Naive thymus-derived CD4-positive, alpha-beta T cell (primary cell): ENCODE measurements at places on chromosomes 12 and 14. TPM values are rescaled to one million over a fixed set of nuclear protein-coding genes. Genes with fewer than 3 reads are reported as not detected.

DNA sequence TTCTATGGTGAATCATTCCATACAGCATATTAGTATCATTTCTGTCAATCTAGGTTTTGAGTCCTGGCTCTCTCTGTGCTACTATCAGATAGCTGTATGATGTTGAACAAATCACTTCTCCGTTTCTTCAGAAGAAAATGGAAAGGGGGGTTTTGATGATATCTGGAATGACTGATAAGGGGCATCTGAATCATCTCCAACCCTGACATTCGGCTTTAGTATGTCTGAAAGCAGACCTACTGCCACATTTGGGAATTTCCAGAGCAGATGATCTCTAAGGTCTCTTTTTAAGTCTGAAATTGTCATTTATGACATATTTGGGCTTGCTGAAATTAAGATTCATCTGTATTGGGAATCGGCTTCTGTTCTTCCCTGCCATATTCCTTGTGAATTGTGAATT lies 10.1 kb downstream of the MLF2 start:
- no peak overlapping the region for H3K4me3 ChIP-seq
- H3K36me3 ChIP-seq, result no peaks in the 10 kb centered on the region
- H3K27ac ChIP-seq, result no peak overlapping the region
- no peaks in the 10 kb centered on the region for H3K4me1 ChIP-seq
- DNase-seq, result no peak
- no peaks in the 10 kb centered on the region for H3K27me3 ChIP-seq

DNA sequence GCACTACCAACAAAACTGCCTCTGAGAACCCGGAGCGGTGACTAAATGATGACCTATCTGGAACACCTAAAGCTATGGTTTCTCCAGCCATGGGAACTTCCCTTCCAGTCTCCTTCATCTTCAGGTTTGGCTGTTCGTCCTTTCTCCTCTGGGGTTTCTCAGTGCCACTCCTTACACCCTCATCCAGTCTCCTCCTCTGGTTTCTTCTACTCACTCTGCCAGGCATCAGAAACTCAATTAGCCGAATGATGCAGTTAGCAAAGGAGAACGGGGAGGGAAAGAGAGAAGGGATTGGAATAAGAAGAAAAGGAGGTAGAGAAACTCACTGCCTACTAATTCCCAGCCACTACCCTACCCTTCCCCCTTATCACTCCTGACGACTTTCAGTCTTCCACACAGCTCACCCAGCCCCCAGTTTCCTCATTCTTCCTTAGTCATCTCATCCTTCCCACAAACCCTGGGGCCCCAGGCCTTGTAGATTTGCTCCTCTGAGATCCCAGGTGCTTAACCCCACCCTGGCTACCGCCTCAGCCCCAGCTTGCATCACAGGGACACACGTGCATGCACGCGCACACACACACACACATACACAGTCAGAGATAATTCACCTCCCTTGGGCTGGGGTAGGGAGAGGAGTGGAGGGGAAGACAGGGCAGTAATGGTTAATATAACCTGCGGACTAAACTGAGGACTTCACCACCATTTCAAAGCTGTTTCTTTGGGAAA lies 13.0 kb downstream of the FGD6 start:
- DNase-seq, result no peak
- no peaks in the 10 kb centered on the region for H3K4me1 ChIP-seq
- H3K4me3 ChIP-seq, result no peak overlapping the region
- no peak overlapping the region for H3K27ac ChIP-seq
- no peaks in the 10 kb centered on the region for H3K36me3 ChIP-seq

- H3K36me3 ChIP-seq, result no peaks in the 10 kb centered on the region
- no peak for DNase-seq
Observed at GRCh38 chr14:100832311-100832960, 6.5 kb downstream of the MEG3 start.

DNA sequence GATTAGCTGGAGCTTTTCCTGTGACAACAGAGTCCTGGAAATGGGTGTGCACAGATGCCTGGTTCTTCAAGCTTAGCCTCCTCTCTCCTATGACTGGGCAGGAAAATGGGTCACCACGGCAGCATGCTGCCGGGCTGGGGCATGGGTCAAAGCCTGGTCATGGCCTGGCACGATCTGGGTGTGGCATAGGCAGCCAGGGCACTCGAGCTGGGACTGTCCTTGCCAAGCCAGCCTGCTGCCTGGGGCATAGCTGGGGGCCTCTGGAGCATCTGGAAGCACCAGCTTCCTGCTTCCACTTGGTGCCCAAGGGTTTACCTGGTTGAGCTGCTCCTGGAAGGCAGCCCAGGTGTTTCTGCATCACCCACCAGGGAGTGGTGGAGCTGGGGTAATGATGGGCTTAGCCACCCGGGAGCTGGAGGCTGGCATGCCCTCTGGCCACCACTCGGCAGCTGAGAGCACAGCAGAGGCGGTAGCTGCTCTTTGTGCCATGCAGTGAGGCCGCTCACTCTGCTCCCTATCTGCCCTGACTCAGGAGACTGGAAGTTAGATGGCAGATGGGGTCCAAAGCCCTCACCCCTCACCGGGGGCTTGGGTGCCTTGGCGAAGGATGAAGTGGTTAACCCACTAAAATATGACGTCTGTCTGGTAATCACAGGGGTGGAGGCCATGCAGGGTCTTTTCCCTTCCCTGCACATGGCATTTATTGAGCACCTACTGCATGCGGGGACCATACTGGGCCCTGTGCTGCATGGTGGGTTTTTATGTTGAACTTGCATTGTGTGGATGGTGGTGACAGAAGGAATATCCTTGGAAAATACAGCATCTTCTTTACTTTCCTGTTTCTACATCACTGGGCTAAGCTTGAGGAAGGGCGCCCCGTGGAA lies 1.7 kb downstream of the OTUB2 start:
- no peaks in the 10 kb centered on the region for H3K36me3 ChIP-seq
- no peaks in the 10 kb centered on the region for H3K27me3 ChIP-seq
- H3K27ac ChIP-seq, result no peak overlapping the region
- H3K4me3 ChIP-seq, result no peak overlapping the region
- DNase-seq, result no peak

- H3K4me3 ChIP-seq, result no peak overlapping the region
- H3K36me3 ChIP-seq, result no peaks in the 10 kb centered on the region
- no peak overlapping the region for H3K27ac ChIP-seq
- no peak for DNase-seq
- no peaks in the 10 kb centered on the region for H3K4me1 ChIP-seq
Observed at GRCh38 chr12:79255288-79255687, 390.7 kb downstream of the SYT1 start.

DNA sequence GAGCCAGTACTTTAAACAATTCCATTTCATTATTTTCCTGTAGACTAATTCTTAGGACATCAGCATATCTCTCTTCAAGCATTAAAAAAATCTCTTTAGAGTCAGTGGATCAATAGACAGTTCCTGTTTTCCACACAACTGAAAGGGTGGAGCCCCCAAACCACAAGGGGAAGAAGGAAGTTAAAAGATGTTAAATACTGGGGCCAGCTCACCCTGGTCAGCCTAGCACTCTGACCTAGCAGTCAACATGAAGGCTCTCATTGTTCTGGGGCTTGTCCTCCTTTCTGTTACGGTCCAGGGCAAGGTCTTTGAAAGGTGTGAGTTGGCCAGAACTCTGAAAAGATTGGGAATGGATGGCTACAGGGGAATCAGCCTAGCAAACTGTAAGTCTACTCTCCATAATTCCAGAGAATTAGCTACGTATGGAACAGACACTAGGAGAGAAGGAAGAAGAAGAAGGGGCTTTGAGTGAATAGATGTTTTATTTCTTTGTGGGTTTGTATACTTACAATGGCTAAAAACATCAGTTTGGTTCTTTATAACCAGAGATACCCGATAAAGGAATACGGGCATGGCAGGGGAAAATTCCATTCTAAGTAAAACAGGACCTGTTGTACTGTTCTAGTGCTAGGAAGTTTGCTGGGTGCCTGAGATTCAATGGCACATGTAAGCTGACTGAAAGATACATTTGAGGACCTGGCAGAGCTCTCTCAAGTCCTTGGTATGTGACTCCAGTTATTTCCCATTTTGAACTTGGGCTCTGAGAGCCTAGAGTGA lies at the start of gene LYZ:
Gene LYZ, plus strand, starts transcription at position 220 of the 777 bp plus-strand sequence. Its CDS starts 28 bp downstream, at position 248.
- no peak for DNase-seq
- H3K4me1 ChIP-seq, result no peaks in the 10 kb centered on the region
- H3K36me3 ChIP-seq, result no peaks in the 10 kb centered on the region
- no peak within 1 kb of the TSS for H3K27ac ChIP-seq
- no peak within 1 kb of the TSS for H3K4me3 ChIP-seq

GRCh38 chr12:12443431-12443878 lies 86.6 kb downstream of the BORCS5 start:
- no peaks in the 10 kb centered on the region for H3K36me3 ChIP-seq
- no peaks in the 10 kb centered on the region for H3K27me3 ChIP-seq
- no peak overlapping the region for H3K4me3 ChIP-seq
- peaks cover 52% of the 10 kb centered on the region for H3K4me1 ChIP-seq

GRCh38 chr12:3379079-3379478 lies 111.9 kb upstream of the PRMT8 start:
- no peaks in the 10 kb centered on the region for H3K27me3 ChIP-seq
- no peak overlapping the region for H3K4me3 ChIP-seq
- no peak overlapping the region for H3K27ac ChIP-seq
- H3K4me1 ChIP-seq, result no peaks in the 10 kb centered on the region
- DNase-seq, result no peak

GRCh38 chr12:230925-231671 lies 17.1 kb upstream of the SLC6A12 start:
- no peak for DNase-seq
- H3K27me3 ChIP-seq, result no peaks in the 10 kb centered on the region

- H3K36me3 ChIP-seq, result no peaks in the 10 kb centered on the region
- no peak overlapping the region for H3K27ac ChIP-seq
- H3K4me3 ChIP-seq, result no peak overlapping the region
Observed at GRCh38 chr12:131250028-131250950, 296.6 kb downstream of the ADGRD1 start.

DNA sequence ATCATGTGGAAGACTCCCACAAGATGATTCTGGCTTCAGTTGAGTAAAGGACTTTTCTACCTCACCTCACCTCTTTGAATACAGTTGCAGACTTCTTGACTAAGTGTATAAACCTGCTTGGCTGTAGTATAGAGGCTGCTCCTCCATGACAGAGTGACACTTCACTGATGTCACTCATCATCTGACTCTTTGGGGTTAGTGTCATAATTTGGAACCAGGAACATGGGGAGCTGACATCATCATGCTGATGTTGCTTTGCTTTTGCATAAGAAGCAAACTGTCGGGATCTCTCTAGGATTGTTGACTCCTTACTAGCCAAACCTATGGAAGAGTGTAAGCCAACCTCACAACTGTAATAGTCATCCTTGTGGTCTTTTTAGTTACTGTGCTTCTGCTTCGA lies 75.2 kb upstream of the PDZRN4 start:
- DNase-seq, result no peak
- H3K36me3 ChIP-seq, result no peaks in the 10 kb centered on the region
- H3K4me3 ChIP-seq, result no peak overlapping the region
- H3K27ac ChIP-seq, result no peak overlapping the region
- H3K4me1 ChIP-seq, result no peaks in the 10 kb centered on the region

DNA sequence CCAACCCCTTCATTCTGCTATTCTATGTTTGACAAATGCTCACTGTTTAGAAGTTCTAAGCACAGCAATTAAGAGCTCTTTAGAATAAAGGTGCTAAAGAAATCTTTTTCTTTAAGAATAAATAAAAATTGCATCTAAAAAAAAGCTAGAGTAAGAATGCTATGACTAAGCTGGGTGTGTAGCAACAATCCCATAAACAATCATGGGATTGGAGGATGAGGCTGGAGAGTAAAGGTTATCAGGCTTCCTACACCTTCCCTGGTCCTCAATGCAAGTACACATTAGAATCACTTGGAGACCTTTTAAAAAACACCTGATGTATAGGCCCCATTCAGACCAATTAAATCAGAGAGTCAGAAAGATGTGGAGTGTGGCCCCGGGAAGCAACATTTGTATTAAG lies 88.3 kb downstream of the CIT start:
- no peak overlapping the region for H3K4me3 ChIP-seq
- no peak for DNase-seq
- H3K27me3 ChIP-seq, result no peaks in the 10 kb centered on the region
- H3K4me1 ChIP-seq, result no peaks in the 10 kb centered on the region

The NPFF gene
- not detected for total RNA-seq

The TSPAN11 gene
- not detected for total RNA-seq

The TAS2R7 gene
- total RNA-seq, result not detected

The KCNH3 gene
- total RNA-seq, result 5.2 TPM

The SPTB gene
- 0.05 TPM for total RNA-seq

The CLEC1A gene
- total RNA-seq, result not detected
